Naive thymus-derived CD4-positive, alpha-beta T cell (primary cell): ENCODE measurements at places on chromosomes 5 and 9. TPM values are rescaled to one million over a fixed set of nuclear protein-coding genes. Genes with fewer than 3 reads are reported as not detected.

DNA sequence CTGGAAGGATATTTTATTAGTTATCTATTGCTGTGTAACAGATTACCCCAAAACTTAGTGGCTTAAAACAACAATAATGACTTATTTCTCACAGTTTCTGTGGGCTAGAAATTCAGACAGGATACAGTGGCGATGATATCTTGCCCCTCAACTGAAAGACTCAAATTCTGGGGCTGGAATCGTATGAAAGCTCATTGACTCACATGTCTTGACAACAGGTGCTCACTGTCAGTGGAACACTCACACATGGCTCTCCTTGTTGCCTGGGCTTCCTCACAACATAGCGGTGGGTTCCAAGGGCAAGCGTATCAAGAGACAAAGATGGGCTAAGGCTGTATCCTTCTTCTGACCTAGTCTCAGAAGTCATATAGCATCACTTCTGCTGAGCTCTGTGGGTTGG, 3.7 kb upstream of the GNPDA1 start:
- DNase-seq = peak; percentile 8

The SNCB gene
- total RNA-seq = not detected in 2 replicates

The RIGI gene
- total RNA-seq = 26.8 TPM

The PCDHA1 gene
- not detected for total RNA-seq

DNA sequence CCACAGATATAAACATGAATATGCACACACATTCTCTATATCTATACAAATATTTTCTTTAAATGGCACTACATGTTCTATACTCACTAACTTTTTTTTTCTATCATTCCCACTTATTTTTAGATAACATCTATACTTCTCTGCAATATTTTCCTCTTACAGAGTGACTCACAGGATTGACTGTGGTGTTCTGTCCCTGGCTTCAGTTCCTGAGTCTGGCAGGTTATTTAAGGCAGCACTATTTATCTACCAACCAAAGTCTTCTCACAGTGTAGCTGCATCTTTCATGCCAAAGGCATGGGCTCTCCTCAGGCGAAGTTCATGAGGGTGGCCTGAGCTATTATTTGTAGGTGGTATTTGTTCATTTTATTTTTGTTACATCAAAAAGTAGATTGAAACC, 409.0 kb downstream of the PRR16 start:
- no peak for DNase-seq

DNA sequence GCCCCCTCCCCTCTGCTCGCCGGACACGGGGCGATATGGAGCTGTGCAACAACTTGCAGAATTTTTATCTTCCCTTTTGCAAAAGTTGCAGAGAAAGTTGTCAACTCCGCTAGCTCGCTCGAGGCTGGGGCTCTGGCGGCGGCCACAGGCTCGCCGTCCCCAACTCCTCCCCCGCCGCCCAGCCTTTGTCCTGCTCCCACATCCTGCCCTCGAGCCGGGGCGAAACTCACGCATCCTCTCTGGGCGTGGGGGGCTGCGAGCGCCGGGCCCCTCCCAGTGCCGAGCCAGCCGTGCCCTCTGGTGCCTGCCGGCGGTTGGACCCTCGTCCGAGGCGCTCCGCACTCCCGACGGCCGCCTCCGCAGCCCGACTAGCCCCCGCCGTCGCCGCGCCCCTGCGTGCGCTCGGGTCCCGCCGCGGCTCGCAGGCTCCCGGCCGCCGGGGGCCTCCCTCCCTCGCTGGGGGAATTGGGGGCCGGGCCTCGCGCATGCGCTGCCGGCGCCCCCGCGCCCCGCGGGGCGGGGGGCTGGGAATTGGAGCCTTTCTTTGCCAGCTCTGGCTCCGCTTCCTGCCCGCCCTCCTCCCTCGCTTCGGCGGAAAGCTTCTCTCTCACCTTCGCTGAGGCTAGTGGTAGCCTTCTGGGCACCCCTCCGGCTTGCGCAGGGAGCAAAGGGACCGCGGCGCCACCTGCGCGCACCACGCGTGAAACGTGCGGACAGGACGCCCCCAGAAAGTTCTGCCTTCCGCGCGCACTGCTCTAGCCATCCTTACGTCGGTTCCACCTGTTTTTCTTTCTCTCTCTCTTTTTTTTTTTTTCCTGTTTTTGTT, at the start of gene CCNJL:
Gene CCNJL (minus strand): TSS at position 431 of the 826 bp plus-strand sequence. CDS start 641 bp downstream, outside the sequence.
- no peak for DNase-seq

DNA sequence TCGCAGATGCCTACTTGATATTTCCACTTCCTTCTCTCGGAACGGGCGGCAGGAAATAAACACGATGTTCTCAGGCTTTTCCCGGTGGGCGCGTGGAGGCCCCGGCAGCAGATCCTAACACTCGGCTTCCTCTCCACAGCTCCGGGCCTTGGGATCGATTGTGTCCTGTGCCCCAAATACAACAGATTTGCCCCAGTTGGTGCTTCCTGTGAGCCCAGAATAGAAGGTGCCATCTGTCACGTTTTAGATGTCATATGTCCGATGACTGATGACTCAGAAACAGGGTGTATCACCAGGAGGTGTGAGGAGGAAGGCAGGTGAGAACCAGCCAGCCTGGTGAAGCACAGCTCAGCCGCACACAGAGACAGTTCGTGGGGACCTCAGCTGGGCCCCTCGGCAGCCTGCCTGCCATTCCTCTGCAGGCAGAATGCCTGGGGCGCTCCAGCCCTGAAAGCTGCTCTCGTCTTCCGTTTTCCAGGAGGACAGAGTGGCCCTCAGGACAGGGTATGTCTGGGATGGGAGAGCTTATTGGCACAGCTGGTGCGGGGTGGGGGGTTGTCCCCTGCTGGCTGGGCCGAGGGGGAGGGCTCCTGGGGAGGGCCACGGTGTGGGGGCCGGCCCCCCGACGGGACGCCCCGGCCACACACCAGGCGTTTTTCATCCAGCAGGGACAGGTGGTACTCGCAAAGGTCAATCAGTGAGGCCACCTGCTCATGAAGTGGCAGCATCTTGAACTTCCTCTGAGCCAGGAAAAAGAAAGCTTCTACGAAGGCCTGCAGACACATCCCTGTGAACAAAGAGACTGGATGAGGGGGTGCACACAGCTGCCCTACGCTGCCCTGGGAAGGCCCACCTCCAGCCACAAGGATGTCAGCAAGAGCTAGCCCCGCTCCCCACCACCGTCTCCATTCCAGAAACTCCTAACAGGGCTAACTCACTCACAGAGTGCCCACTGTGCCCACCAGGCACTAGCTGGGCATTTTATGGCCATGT, 171.0 kb downstream of the DAB2IP start:
- DNase-seq = no peak

The CDH10 gene
- not detected in 2 replicates for total RNA-seq

The SYNPO gene
- 0.59 TPM for total RNA-seq

DNA sequence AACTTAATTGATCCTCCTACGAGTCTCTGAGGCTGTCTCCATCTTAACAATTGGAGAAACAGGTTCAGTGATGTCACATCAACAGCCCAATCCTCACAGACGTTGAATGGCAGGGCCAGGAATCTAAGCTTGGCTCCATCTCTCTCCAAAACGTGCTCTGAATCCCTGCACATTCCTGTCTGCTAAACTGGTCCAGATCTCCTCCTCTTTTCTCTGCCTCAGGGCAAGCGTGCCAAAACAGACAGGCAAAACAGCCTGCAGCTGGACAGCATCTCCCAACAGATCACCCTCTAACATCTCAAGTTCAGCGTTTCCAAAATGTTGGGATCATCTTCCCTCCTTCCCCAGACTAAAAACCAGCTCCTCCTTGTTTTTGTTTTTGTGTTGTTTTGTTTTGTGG, 6.6 kb downstream of the FBP1 start:
- DNase-seq = no peak

DNA sequence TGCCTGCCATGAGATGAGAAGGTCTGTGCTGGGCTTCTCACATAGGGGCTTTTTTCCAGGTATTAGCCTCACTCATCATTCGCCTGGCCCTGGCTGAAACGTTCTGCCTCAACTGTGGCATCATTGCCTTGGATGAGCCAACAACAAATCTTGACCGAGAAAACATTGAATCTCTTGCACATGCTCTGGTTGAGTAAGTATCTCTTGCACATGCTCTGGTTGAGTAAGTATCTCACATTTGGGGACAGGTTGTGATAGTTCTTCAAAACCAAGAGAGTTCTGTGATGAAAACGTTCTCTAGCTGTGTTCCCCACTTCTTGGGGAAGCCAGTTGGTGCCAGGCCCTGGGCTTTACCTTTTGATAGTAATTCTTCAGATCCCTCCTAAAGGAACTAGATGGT, 17.4 kb upstream of the IL13 start:
- DNase-seq = no peak

GRCh38 chr5:177478711-177479646, 5.5 kb upstream of the DBN1 start:
- DNase-seq = no peak

GRCh38 chr9:133023117-133023890, 7.5 kb upstream of the GTF3C5 start:
- DNase-seq = peak; percentile 23

DNA sequence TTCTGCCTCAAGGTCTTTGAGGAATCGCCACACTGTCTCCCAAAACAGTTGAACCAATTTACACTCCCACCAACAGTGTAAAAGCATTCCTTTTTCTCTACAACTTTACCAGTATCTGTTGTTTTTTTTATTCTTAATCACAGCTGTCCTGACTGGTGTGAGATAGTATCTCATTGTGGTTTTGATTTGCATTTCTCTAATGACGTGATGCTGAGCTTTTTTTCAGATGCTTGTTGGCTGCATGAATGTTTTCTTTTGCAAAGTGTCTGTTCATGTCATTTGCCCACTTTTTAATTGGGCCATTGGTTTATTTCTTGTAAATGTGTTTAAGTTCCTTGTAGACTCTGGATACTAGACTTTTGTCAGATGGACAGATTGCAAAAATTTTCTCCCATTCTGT, 400.0 kb downstream of the DEPDC1B start:
- DNase-seq = no peak

The SPINK5 gene
- not detected for total RNA-seq

The IFNA13 gene
- not detected for total RNA-seq

- DNase-seq = no peak
Observed at GRCh38 chr5:122508623-122509022, 196.6 kb downstream of the SNCAIP start.

DNA sequence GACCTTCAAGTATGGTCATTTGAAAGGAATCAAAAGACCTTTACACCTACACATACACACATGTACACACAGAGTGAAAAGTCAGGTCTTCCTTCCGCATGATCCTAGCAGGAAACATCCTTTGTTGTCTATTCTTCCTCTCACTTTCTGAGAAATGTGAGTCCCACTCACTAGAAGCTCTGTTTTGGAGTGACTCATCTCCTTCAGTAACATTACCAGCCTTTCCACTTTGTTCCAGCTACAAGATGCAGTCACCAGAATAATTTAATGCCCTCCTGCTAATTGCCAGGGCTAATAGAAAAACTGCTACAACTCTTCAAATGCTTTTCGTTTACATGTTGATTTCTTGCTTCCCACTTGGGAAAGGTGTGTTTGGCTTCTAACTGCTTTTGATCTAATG, 417.3 kb downstream of the RASEF start:
- no peak for DNase-seq

DNA sequence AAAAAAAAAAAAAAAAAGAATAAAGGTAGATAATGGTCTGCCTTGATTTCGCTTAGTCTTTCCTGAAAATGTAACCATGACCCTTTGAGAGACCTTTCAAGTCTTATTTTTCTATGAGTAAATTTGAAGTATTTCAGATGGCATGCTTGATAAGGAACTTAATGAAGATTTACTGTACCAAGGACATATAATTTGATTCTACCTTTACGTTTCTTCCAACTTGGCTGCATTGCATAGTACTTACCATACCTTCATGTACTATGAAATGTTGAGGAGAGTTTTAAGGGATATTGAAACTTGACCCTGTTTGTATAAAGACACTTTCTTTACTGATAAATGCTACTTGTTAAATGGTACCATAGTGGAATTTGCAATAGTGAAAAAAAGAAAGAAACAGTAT, 35.0 kb upstream of the SNX24 start:
- no peak for DNase-seq

- no peak for DNase-seq
Observed at GRCh38 chr5:162703914-162704313, 636.3 kb downstream of the GABRG2 start.

DNA sequence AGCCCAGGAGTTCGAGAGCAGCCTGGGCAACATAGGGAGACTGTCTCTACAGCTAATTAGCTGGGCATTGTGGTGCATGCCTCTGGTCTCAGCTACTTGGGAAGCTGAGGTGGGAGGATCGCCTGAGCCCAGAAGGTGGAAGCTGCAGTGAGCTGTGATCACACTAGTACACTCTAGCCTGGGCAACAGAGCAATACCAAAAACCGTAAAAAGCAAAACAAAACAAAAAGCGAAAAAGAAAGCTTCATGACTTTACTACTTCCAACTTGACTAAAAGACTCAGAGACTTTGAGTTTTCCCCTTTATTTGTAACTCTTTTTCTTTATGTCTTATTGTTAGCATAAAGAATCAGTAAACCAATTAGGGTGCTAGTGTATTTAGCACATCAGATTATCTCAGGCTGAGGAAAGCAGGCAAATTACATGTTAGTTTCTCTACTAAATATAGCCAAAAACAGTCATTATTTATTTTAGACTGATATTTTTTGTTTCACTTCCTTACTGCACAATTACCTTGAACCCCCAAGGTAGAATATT, 5.4 kb downstream of the RAD17 start:
- no peak for DNase-seq

The SPTLC1 gene
- total RNA-seq = 51.0 TPM

The PTGES gene
- total RNA-seq = not detected

The CDH18 gene
- not detected for total RNA-seq

- DNase-seq = no peak
Observed at GRCh38 chr5:208449-209114, 9.4 kb downstream of the CCDC127 start.

The ITK gene
- 473 TPM for total RNA-seq

The SREK1 gene
- total RNA-seq = 74.6 and 76.0 TPM in 2 replicates

The PLAA gene
- 25.9 TPM for total RNA-seq

- no peak for DNase-seq
Observed at GRCh38 chr5:112779531-112779930, 41.8 kb downstream of the APC start.

DNA sequence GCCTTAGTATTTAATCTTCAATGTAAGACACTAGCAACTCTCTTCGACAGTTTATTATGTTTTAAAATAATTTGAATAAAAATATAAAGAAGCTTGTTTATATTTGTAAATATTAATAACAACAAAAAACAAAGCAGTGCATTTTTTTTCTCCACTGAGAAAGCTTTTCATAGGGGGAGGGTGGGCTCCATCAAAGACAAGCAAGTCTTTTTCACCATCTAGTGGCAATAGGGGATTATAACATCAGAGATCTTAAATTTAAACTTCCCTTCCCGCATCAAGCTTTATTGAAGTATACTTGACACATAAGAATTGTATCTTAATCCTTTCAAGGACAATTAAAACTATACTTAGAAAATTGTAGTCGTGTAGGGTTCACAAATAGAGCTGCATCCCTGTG, 9.3 kb upstream of the OR13F1 start:
- no peak for DNase-seq

- DNase-seq = no peak
Observed at GRCh38 chr5:4020400-4020799, 424.8 kb downstream of the IRX1 start.

GRCh38 chr5:56900858-56901578, 8.4 kb upstream of the SETD9 start:
- DNase-seq = peak; percentile 47

The SWI5 gene
- 8.7 TPM for total RNA-seq

- no peak for DNase-seq
Observed at GRCh38 chr5:66645039-66645438, 48.8 kb downstream of the MAST4 start.

- no peak for DNase-seq
Observed at GRCh38 chr9:95296761-95297160, 20.7 kb downstream of the FANCC start.

The NEUROG1 gene
- total RNA-seq = not detected
